ENCODE measurements at places on chromosomes 7 and 10. TPM values are rescaled to one million over a fixed set of nuclear protein-coding genes. Genes with fewer than 3 reads are reported as not detected.

DNA sequence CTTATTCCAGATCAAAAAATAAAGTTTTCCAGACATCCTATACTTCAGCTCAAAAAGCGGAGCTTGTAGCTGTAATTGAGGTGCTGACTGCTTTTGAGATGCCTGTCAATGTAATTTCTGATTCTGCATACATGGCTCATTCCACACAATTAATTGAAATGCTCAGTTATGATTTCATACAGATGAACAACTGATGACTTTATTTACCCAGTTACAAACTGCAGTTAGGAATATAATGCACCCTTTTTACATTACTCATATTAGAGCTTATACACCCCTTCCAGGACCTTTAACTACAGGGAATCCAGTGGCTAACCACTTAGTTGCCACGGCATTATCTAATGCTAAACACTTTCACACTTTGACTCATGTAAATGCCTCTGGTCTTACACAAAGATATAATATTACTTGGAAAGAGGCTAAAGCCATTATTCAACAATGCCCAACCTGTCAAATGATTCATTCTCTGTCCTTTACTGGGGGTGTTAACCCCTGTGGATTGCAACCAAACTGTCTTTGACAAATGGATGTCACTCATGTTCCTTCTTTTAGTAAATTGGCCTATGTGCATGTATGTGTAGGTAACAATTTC, 147.3 kb downstream of the ZNF33B start:
- no peak for DNase-seq

DNA sequence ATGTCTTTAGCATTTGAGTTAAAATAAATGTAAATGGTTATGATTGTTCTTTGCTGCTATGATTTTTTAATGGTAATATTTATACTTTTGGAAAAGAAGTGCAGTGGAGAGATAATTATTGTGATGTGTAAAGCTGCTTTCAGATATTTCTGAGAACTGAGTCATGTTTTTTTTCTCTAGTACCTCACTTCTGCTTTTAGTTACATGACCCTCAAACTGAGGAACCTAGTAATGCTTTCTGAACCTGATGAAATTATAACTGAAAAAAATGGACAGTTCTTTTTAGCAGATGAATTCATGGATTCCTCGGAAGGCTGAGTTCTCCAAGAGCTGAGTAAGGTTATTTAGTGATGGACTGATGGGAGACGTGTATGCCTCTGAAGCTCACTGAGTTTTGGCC, 167.8 kb downstream of the CDCA7L start:
- no peak for DNase-seq

DNA sequence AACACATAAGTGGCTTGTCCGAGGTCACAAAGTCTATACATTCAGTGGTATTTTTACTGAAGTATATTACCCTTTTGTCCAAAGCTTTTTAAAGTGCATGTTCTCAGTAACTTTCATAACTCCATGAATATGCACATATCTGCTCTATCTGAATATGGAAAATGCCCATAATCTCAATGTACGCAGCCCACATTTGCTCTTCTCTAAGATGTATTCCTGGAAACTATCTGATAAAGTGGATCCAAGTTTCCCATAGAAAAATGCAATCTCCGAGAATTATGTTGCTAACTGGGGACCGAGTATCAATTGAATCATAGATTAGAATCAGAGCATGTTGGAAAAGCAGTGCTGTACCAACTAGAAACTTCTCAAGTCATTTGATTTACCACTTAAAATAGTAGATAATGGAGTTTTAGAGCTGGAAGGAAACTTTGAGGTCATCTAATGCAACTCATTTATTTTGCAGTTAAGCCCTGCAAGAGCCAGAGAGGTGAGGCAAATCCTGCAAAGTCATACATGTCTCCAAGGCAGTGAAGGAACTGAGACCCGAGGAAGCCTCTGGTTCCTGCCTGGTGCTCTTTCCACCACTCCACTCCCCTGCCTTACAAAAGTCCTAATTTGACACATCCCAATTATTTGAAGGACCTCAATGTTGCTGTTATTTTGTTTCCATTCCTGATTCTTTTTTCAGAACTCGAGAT, 69.4 kb downstream of the CYCS start:
- no peak for DNase-seq

- DNase-seq, result no peak
Measured at GRCh38 chr7:143379611-143380259, 1.4 kb upstream of the ZYX start.

DNA sequence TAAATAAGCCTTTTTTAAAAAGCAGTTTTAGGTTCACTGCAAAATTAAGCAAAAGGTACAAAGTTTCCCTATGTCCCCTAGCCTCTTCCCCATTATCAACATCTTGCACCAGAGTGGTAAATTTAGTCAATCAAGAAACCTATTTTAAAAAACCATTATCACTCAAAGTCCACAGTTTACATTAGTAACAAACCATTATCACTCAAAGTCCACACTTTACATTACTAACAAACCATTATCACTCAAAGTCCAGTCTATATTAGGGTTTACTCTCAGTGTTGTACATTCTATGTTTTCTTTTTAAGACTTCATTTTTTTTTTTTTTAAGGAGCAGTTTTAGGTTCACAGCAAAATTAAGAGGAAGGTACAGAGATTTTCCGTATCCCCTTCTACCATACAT, 74.1 kb upstream of the GPR37 start:
- no peak for DNase-seq

DNA sequence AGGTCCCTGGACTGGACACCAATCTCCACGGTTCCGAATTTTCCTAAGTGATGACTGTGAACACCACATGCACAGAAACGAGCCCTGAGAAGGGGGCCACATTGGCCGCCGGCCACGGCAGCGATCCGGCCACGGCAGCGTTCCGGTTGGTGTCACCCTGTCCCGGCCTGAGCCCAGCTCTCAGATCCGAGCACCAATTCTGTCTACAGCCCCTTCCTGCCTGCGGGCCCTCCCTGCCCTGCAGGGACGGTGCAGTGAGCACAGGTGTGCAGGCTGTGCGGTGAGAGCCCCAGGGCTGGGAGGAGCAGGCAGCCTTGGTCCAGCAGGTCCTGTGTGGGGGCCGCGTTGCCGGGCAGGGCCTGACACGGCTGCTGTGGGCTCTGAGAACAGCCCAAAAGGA, 29.7 kb upstream of the GPR146 start:
- no peak for DNase-seq

FBXL13 gene
- 0.16 TPM for total RNA-seq

Data from right lobe of liver (tissue), 6 donors.